ENCODE measurements at places on chromosomes 12 and 14.

- no peak for DNase-seq
Measured at GRCh38 chr12:109169686-109170085, 53.3 kb downstream of the ACACB start.

DNA sequence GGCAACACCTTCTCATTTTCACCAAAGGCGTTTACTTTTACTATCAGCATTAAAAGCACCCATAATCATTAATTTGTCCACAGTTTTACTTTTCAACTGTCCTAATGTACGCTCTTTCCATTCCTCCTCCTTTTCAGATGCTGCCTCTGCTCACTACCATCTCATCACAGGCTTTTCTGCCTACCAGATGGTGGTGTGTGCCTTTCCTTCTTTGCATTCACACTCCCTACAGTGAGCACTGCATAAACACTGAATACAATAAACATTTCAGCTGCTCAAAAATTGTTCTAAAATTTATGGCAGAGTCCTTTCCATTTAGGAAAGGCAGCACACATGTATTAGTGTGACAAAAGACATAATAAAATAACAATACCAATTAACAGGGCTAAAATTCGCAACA lies 435.7 kb downstream of the GXYLT1 start:
- no peak for DNase-seq

- DNase-seq: no peak
Measured at GRCh38 chr12:12470751-12471306, 91.8 kb downstream of the DUSP16 start.

- no peak for DNase-seq
Measured at GRCh38 chr12:107998863-107999262, 130.2 kb upstream of the WSCD2 start.

GRCh38 chr12:69623970-69624369 lies 13.3 kb upstream of the LRRC10 start:
- DNase-seq: no peak

DNA sequence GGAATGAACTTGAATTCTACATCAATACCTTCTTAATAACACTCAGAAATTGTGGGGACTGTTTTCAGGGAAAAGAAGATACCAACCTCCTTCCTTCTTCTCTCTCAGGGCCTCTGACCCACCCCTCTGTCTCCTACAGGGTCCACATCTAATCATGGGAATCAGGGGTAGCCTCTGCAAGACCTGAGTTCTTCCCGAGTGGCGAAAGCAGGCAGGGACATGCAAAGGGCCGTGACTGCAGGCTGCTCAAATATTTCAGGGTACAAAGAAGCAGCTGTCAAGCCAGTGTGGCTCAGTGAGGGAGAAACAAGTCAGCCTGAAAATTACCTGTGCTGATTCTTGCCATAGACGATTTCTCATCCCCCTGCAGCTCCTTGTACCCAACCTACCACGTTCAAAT lies 123.1 kb upstream of the PARP11 start:
- DNase-seq: no peak

GRCh38 chr14:105436891-105437722 lies 17.5 kb downstream of the MTA1 start:
- DNase-seq: no peak

DNA sequence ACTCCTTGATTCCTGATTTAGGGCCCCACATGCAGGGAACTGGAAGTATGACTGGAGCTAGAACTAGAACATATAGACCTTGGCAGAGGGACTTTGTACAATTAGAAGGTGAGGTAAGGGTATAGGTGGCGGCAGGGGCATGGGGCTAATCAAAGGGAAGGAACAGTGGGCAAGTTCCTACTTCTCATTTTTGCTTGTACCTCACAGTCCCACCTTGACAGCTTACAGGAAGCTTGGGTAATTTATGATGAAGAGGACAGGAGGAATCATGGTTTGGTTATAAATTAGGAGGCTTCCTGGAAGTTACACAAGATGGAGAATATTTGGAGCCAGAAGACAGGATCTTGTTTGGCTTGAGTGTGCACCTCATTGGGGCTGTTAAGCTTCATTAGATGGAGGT lies 33.4 kb downstream of the SUSD6 start:
- DNase-seq: no peak

DNA sequence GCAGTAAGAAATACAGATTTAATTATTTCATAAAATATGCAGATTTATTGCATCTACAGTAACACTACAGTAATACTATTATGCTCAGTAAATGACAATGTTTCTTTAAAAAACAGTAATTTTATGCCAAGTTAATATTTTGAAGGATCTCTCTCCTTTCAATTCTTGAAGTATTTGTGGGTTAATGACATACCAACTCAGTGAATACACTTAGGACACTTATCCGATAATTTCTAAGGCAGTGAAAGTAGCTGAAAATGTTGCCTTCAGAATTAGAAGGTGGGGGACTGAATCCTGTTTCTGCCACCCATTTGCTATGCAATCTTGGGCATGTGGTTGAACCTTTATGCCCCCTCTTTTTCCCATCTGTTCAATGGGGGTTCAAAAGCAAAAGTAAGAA lies 24.8 kb upstream of the IFNG-AS1 start:
- no peak for DNase-seq

Measured in stimulated activated CD8-positive, alpha-beta memory T cell treated with anti-CD3 and anti-CD28 coated beads, Interleukin-12 subunit alpha, Interleukin-12 subunit beta, amount 100 ng/mL, for 1 hour (primary cell).